ENCODE measurements at places on chromosomes 13 and 19.
A peak's percentile ranks its signal among the peaks of the same experiment; 100 is the strongest.

- no peak for DNase-seq
These were observed 258.9 kb upstream of the PCDH9 start for GRCh38 chr13:67489016-67489415.

DNA sequence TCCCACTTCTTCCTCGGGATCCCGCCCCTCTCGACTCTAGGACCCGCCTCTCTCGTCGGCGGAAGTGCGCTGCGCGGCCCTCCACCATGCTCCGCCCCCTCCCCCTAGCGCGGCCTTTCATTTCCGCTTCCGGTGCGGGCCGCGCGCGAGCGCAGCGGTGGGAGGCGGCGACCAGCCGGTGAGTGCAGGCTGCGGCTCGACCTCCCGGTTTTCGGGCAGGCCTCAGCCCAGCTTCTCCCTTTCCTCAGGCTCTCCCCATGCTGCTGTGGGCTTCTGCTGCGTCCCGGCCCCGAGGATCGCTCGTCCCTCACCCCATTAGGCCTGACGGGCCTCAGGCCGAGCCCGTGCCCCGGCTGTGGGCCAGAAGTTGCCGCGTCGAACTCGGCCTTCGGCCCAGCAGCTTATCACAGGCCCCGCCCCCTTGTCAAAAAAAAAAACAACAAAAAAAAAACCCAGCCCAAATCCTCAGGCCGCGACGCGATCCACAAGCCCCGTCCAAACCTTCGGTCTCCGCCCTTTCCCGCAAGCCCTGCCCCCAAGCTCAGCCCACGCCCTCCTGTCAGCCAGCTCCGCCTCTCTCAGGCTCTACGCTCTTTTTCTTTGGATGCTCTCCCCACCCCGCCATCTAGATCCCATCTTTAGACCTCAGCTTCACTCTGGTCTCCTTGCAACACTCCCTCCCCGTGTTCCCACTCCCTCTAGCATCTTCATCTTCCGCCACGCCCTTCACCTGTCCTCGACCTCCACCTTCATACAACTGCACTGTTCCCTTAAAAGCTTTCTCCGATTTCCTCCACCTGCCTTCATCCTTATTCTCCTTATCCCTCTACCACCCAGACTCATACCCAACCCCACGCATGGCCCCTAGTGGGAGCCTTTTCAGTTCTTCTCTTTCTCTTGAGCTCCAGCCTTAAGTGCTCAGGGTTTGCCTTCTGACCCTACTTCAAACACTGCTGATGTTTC is at the start of gene CLASRP:
Gene CLASRP (plus strand): TSS at position 115 of the 963 bp plus-strand sequence. CDS start 1,168 bp downstream, outside the sequence.
- DNase-seq = peak; percentile 91

- DNase-seq = no peak
These were observed 87.8 kb downstream of the RAP2A start for GRCh38 chr13:97521726-97522125.

GRCh38 chr13:26473571-26474230 is 83.8 kb upstream of the WASF3 start:
- no peak for DNase-seq

- peak; percentile 61 for DNase-seq
These were observed 68.6 kb downstream of the RASA3 start for GRCh38 chr13:114063545-114064449.

GRCh38 chr13:28582225-28582891 is 76.6 kb upstream of the POMP start:
- DNase-seq = no peak

DNA sequence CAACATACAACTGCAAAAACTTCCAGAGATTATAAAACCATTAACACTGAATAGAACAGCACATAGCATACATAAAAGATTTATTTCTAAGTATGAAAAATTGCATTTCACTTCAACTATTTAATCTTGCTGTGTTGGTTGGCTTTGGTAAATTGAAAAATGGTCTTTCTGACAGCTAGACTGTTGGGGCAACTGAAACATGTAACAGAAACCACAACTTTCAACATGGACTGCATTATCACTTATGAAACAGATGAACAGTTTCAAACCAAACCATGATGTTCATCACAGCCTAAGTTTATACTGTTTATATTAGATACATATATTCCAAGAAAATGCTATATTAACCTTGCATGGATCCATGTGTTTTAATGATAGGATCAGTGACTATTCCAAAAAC is 324.1 kb upstream of the PCDH9 start:
- no peak for DNase-seq

DNA sequence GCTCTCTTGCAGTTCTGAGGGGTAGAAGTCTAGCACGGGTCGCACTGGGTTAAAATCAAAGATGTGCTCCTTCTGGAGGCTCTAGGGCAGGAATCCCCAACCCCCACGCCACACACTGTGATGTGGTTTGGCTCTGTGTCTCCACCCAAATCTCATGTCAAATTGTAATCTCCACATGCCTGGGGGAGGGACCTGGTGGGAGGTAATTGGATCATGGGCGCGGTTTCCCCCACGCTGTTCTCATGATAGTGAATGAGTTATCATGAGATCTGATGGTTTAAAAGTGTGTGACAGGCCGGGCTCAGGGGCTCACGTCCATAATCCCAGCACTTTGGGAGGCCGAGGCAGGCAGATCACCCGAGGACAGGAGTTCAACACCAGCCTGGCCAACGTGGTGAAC is 26.6 kb upstream of the CALM3 start:
- no peak for DNase-seq

DNA sequence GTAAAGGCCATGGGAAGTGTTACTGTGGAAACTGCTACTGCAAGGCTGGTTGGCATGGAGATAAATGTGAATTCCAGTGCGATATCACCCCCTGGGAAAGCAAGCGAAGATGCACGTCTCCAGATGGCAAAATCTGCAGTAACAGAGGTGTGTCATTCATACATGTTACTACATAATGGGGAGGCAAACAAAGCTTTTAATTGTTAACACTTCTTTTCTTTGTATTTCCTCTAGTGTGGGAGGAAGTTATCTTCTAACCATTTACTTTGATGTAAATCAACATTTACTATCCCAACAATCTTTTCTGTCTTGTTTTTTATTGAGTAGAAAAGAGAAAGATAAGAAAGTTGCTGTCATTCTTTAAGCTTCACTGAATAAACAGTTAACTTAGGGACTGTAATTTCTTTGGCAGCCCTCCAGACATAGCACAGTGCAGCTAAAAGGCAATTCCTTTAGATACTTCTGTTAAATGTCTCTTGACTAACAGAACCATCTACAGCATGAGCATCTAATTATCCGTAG is 126.9 kb downstream of the ITGBL1 start:
- DNase-seq = peak; percentile 30

- DNase-seq = no peak
These were observed 105.7 kb downstream of the DNAJC15 start for GRCh38 chr13:43129066-43129465.

All from SJSA1 (cell line).